Lung (tissue), 17 donors: ENCODE measurements at places on chromosomes 5 and 9. TPM values are rescaled to one million over a fixed set of nuclear protein-coding genes. Genes with fewer than 3 reads are reported as not detected.

CKMT2 gene
- 1.7 TPM for total RNA-seq

RNF44 gene
- total RNA-seq, result 40.5 TPM

TRIM36 gene
- total RNA-seq, result 6.9 TPM

TBC1D9B gene
- 129 TPM for total RNA-seq

TSSK1B gene
- total RNA-seq, result 0.28 TPM

ELAVL2 gene
- total RNA-seq, result 1.7 TPM

PCDHGC5 gene
- 5.1 TPM for total RNA-seq
